NCI-H1105 (cell line): ENCODE measurements at places on chromosomes 1 and 21.

- DNase-seq = no peak
Measured at GRCh38 chr1:156480411-156481192, 20.0 kb downstream of the MEF2D start.

- DNase-seq = no peak
Measured at GRCh38 chr21:43361127-43361492, 65.8 kb downstream of the SIK1 start.

- no peak for DNase-seq
Measured at GRCh38 chr1:230083053-230083452, 16.0 kb downstream of the GALNT2 start.

- no peak for DNase-seq
Measured at GRCh38 chr21:40835184-40835694, 11.7 kb downstream of the DSCAM start.

DNA sequence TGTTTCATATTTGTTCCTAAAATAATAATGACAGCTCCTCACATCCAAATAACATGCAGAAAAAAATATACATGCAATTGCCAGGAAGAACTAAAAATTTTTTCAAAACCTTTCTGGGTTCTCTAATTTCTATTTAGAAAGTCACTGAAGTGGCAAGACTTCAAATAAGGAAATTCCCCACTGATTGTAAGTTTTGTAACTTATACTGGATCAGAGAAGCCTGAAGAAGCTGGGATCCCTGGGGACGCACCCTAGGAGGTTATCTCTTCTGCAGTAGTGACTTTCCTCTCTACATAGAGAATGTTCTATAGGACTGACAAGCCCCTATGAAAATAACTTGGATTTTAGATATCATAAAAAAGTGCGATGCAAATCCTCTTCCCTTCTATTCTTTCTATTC, 182.6 kb downstream of the MRPL39 start:
- no peak for DNase-seq

GRCh38 chr21:15366555-15366954, 301.8 kb upstream of the NRIP1 start:
- DNase-seq = no peak

GRCh38 chr1:168394858-168395257, 114.2 kb downstream of the TBX19 start:
- DNase-seq = no peak

GRCh38 chr21:25859235-25859929, 124.6 kb downstream of the GABPA start:
- DNase-seq = no peak

DNA sequence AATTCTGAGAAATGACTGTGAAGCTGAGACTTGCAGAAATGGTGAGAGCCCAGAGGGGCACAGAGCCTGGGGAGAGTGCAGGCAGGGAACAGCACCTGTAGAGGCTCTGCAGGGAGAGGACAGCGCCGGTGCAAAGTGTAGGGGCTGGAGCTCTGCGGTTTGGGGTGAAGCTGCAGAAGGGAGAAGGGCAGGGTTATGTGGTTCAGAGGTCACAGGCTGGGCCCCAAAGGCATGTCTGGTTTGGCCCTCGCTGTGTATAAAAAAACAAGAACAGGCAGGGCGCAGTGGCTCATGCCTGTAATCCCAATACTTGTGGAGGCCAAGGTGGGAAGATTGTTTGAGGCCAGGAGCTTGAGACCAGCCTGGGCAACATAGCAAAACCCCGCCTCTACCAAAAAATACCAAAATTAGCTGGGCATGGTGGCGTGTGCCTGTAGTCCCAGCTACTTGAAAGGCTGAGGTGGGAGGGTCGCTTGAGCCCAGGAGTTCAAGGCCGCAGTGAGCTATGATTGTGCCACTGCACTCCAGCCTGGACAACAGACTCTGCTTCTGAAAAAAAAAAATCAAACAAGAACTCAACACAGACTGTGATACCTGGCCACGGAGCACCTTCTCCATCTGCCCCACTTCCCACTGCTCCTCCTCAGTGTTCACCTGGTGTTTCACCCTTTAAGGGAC, 29.1 kb downstream of the SERINC2 start:
- DNase-seq = no peak

DNA sequence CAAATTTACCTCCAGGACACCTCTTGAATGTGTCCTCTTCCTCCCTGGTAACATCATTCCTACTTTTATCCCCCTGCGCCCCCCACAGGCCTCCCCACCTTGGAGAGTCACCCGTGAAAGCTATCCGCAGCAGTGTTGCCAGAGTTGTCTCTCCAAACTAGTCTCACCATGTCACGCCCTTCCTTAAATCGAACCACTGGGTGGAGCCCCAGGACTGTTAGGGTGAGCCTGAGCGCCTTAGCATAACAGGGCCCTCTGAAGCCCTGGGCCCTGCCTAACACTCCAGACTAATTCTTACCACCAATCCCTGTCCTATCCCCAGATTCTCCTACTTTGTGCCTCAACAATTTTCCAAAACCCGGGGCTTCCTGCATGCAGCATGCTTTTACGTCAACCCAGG, 35.0 kb downstream of the HSD3B2 start:
- DNase-seq = no peak

DNA sequence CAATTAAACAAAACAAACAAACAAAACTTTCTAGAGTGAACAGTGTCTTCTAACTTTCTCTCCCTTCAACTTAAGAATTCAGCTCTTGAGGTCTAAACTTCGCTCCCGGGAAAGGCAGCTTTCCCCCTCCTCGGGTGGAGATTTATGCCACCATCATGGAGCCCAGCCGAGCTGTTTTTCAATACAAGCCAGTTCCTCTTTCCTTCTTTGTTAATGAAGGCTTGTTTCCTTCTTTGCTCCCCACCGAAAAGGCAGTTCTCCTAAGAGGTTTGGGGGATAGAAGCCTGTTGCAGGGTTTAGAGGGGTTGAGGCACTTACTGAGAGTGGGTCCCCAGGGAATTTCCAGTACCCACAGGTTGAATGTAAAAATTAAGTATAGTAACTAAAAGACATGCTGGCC, 26.5 kb downstream of the OLIG1 start:
- DNase-seq = no peak

GRCh38 chr1:65059930-65060538, 88.0 kb upstream of the AK4 start:
- DNase-seq = no peak

- DNase-seq = no peak
Measured at GRCh38 chr1:186659890-186660341, 20.3 kb downstream of the PTGS2 start.

- no peak for DNase-seq
Measured at GRCh38 chr1:160763993-160764392, 24.9 kb downstream of the SLAMF7 start.

- no peak for DNase-seq
Measured at GRCh38 chr1:185853739-185854138, 119.5 kb downstream of the HMCN1 start.

DNA sequence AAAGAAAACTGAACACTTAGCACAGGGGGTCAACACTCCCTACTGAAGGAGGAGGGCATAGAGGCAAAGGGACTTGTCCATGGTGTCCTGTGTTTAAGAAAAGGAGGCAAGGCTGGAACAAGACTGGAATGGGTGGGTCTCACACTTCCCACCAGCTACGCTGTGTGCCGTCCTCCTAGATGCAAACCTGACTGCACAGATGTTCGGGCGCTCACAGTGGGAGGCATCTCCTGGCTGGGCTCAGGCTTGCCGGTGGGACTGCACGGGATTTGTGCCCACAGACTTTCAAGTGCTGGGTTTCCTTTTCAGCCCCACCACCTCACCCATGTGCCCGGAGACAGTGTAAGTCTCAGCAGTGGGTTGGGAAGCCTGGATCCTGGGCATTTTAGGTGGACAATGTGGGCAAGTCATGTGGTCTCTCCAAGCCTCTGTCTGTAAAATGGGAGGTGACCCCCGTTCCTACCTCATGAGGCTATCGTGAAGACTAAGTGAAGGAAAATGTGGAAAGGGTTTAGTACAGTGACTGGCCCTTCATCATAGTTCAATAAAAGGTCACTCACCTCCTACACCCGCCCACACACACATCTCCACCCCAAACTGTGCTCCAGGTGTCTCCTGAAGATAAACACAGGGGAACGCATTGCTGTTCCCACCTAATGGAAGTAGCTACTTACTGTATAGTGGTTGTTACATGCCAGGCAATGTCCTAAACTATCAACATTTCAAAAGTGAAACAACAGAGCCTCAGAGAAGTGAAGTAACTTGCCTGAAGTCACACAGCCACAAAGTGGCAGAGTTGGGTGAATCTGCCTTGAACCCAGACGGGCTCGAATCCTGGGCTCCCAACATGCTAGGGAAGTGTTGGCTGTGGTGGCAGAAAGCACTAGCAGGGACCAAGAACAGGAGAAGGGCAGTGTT, 36.0 kb downstream of the ATP1A1 start:
- no peak for DNase-seq

GRCh38 chr1:43653339-43653738, 3.4 kb downstream of the KDM4A start:
- no peak for DNase-seq

DNA sequence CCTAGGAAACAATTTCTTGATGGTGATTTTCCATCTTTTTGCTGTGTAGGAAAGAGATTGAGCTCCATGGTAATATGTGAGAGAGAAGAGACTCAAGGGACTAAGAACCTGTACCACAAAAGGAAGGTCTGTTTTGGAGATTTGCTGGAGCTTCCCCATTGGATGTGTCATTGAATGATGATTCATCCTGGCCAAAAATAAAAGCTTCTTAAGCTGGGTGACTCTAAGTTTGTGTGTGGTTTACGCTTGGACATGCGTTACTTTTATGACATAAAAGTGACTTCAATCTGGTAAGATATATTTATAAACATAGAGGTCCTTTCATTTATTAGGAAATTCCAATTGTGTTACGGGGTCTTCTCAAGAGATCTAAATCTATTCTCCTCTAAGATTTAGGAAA, 17.4 kb upstream of the IL19 start:
- DNase-seq = no peak

GRCh38 chr1:179187043-179187442, 42.4 kb downstream of the ABL2 start:
- DNase-seq = no peak

- no peak for DNase-seq
Measured at GRCh38 chr1:7380712-7381111, 390.4 kb upstream of the VAMP3 start.

DNA sequence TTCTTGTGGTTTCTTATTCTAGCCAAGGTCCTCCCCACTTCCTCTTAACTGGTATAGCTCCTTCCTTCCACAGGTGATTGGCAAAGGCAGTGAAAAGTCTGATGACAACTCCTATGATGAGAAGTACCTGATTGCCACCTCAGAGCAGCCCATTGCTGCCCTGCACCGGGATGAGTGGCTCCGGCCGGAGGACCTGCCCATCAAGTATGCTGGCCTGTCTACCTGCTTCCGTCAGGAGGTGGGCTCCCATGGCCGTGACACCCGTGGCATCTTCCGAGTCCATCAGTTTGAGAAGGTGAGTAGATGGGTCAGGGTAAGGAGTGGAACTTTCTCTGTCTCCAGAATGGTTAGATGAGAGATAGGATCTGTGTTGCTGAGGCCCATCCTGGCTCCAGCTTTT, 14.2 kb upstream of the CELSR2 start:
- DNase-seq = no peak

DNA sequence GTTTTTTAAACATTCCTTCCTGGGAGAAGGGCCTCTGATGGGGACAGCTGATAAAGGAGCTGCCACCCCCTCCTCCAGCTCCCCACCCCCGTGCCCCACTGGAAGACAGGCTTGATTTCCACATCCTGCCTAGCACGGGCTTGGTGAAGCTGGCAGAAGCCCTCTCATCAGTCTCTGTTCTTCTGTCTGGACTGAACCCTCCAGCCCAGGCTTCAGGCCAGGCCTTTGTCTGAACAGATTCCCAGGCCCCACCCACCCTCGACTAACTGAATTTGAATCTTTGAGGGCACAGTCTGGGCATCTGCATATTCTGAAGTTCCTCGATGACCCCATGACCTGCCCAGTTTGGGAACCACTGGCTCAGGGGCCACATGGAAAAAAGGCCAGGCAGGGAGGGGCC, 75.3 kb downstream of the CD58 start:
- no peak for DNase-seq

- no peak for DNase-seq
Measured at GRCh38 chr1:1819762-1820161, 41.5 kb upstream of the NADK start.

- no peak for DNase-seq
Measured at GRCh38 chr1:85148524-85149250, 52.1 kb downstream of the SYDE2 start.

- DNase-seq = no peak
Measured at GRCh38 chr1:95067568-95067967, 5.2 kb downstream of the ALG14 start.

- no peak for DNase-seq
Measured at GRCh38 chr1:33374336-33375105, 53.6 kb upstream of the A3GALT2 start.

GRCh38 chr1:60581455-60582220, 500.7 kb upstream of the NFIA start:
- no peak for DNase-seq

DNA sequence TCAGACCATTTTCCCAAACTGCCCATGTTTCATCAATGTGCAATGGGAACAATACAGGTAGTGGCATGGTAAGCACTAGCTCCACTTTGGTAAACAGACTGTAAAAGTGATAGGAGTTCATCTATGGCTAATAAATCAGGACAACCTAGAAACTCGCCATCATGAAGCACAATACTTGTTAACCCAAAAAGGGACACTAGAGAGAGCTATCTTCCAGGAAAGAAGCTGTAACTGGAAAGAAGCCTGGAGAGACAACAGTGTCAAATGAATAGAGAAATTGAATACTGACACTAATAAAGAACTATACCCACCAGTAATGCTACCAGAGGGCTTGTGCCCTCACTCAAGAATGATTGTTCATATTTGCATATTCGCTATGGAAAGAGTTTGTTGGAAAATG, 164.7 kb upstream of the RGS18 start:
- DNase-seq = no peak

- peak; percentile 53 for DNase-seq
Measured at GRCh38 chr21:18831942-18832676, 428.5 kb upstream of the TMPRSS15 start.
